NCI-H1417 treated with DMSO at 0.1 percent for 48 hours (cell line): ENCODE measurements at places on chromosomes 3 and 15.

- no peak for DNase-seq
These were observed 5.8 kb downstream of the MYO9A start for GRCh38 chr15:72112116-72112515.

DNA sequence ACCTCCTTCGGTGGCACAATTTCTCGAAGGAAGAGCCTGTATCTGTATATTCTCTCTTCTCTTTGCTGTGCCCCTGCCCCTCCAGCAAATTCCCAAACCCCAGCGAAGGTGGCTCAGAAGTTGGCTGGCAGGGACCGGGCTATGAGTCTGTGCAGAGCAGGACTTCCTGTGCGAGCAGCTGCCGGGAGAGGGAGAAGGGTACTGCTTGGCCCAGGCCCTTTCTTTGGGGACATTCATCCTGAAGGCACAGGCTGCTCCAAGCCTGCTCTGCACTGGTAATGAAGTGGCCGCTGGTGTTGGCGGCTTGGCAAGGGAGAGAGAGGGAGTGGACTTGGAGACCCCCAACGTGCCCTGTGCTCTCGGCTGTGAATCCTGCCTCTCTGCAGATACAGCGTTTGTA lies 1.5 kb downstream of the SLC6A11 start:
- DNase-seq = no peak

- DNase-seq = no peak
These were observed 42.6 kb upstream of the TMCO5A start for GRCh38 chr15:37891766-37892368.

DNA sequence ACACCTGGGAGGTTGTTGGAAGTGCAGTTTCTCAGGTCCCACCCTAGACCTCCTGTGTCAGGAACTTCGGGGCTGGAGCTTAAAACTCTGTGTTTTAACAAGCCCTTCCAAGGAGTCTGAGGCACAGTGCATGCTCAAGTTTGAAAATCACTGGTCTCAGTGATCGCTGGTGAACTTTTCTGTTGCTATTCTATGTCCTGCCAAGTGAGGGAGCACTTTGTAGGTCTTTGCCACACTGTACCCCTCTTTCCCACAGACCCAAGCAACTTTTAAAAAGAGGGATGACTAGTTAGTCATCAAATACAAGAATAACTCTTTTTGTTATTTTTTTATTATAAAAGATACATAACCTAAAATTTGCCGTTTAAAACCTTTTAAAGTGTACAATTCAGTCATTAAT lies 133.7 kb downstream of the AGBL1 start:
- no peak for DNase-seq

DNA sequence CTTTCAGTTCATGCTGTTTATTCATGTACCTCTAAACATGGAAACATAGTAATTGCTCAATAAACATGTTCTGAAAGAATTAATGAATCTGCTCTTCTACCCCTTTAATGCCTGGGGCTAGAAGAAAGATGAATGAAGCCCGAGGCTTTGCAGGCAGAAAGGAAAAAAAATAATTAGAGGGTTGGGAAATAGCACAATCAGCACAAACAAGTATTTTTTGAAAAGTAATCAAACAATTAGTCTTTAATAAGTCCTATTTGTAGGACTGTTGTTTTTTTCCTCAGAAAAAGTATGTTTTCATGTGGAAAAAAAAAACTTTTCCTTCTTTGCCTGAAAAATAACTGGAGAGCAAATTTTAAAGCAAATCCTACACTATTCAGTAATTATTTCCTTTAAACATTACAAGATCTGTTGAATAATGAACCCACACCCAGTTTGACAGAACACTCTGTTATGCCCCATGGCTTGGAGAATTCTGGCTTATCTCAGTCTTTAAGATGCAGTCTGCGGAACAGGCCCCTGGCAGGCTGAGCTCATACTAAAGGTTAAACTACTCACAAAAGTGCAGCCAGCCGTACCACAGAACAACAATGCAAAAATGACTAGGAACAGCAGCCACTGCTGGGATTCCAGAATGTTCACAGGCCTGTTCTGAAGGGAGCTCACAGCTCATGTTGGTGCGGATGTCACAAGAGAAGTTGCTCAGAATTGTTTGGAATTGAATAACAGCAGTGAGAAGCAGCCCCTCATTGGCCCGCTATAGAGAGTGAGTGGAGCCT lies 79.2 kb downstream of the ABI3BP start:
- no peak for DNase-seq

GRCh38 chr3:146162561-146162960 lies 1.6 kb upstream of the PLOD2 start:
- DNase-seq = no peak

GRCh38 chr3:72448375-72448823 lies 399.8 kb downstream of the SHQ1 start:
- no peak for DNase-seq

DNA sequence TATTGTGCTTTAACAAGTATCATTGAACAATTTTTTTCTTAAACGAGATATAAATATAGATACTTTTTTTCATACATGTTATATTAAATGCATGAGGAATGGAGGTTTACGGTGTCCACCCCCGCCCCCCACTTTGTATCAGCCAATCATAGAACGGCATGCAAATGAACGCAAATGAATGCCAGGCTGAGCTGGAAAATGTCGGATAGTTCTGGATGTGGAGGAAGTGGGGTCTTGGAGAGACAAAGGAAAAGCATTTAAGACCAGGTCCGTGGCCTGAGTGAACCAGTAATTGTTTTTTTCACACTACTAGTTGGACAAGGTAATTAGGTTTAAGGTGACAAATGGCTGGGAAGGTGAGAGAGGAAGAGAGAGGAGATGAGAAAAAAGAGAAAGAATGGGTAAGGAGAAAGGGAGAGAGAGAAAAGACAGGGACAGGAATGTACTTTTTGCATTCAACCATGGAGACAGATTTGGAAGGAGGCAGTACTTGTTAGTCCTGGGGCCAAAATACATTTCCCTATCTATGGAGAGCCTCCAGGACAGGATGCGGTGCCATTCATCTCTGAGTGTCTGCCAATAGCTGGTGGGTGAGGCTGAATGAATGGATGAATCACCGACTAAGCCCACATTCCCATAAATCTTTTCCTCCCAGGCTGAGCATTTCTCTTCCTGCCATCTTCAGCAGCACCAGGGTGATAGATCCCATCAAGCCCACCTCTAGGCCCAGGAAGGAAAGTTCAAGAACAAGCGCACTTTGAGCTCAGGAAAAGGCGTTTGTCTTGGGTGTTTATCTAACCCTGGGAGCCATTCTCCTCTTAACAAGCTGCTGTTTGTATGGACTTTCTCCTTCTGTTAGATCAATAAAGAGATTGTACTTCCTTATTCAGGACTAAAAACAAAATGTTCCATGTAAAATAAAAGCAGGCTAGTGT lies 1.4 kb upstream of the RAD18 start:
- DNase-seq = no peak

- no peak for DNase-seq
These were observed 206.8 kb upstream of the NR2F2 start for GRCh38 chr15:96123630-96124187.

- DNase-seq = no peak
These were observed 4.6 kb downstream of the SNRK start for GRCh38 chr3:43290956-43291355.

DNA sequence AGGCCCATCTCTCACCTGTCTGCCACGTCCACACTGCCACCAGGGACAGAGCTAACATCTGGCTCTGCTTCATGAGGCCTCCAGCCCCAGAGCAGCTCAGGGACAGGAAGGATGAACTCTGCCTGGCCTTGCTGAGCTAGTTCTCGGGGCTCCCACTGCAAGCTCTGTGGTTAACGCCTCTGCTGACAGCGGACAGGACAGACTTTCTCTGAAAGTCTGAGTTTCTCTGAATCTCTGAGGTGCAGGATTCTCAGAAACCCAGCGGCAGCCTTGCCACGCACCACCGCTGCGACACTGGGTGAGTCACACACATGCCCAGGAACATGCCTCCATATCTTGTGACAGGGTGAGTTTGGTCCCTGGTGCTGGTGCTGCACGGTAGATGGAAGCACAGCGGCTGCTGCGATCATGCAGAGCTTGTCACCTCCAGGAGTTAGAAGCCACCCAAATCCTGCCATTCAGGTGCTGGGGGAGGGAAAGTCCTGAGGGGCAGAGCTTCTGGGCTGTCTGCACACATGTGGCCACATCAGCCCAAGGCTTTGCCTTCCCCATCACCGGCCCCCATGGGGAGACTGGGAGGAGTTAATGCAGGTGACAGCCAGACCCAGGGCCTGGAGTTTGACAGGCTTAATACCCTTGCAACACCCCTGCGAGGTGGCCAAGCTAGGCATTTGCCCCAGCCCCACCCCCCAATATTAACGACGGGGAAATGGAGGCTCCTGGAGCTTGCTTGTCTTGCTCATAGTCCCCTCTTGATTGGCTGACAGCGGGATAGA lies 267.0 kb downstream of the PLCL2 start:
- DNase-seq = no peak

- DNase-seq = no peak
These were observed 636.5 kb downstream of the ZBBX start for GRCh38 chr3:166743481-166744134.

DNA sequence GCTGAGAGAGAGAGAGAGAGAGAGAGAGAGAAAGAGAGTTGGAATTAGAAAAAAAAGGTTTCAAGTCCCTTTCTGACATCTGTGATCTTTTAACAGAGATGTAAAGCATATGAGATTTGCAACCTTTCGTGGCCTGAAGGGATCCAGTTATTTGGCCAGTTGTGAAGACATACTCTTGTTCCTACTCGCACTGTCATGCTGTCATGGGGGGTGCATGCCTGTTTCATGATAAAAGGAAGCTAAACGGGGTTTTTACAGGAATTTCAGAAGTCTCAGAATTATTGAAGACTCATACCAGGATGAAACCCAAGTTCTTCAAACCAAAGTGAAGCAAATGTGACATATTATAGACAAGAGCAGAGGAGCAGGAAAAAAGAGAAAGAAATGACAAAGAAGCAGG lies 342.0 kb downstream of the RORA start:
- DNase-seq = no peak
